ENCODE measurements at places on chromosomes 12 and 14.
A peak's percentile ranks its signal among the peaks of the same experiment; 100 is the strongest.

DNA sequence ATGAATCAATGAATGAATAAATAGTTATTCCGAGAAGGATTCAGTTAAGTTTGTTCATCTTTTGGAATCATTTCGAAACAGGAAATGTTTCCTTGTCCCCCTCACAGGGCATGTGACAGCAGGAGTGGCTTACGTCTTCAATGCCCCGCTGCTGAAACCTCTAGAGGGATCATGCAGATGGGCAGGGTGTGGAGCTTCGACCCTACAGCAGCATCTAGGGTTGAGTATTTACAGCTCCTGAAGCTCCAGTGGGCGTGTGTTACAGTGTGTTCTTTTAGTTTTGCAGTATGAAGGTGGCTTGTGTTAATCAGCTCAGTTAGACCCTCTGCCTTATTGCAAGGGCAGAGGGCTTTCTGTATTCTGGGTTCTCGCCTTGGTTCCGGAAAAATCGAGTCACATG lies 2.6 kb downstream of the NAV3 start:
- DNase-seq = no peak

- DNase-seq = no peak
These were observed 63.1 kb downstream of the TSPAN9 start for GRCh38 chr12:3140284-3140683.

GRCh38 chr12:70535896-70536374 lies 101.3 kb downstream of the PTPRB start:
- DNase-seq = peak; percentile 44

GRCh38 chr12:109804820-109805761 lies 28.1 kb downstream of the TRPV4 start:
- no peak for DNase-seq

DNA sequence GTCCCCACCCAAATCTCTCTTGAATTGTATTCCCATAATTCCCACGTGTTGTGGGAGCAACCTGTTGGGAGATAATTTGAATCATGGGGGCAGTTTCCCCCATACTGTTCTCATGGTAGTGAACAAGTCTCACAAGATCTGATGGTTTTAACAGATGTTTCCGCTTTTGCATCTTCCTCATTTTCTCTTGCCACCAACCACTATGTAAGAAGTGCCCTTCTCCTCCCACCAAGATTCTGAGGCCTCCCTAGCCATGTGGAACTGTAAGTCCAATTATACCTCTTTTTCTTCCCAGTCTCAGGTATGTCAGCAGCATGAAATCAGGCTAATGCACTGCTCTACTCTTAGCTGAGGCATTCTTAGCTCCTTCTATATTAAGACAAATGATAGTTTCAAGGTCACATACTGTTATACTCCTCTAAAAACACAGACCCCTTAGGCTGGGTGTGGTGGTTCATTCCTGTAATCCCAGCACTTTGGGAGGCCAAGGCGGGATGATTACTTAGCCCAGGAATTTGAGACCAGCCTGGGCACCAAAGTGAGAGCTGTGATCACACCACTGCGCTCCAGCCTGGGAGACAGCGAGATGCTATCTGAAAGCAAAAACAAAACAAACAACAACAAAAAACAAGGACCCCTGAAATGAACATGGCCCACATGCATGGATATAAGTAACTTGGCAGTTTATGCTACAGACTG lies 3.6 kb downstream of the SCAF11 start:
- no peak for DNase-seq

- no peak for DNase-seq
These were observed 48.6 kb downstream of the DRAM1 start for GRCh38 chr12:101925935-101926334.

GRCh38 chr14:83133981-83134645 lies 1600.5 kb upstream of the SEL1L start:
- DNase-seq = no peak

- DNase-seq = no peak
These were observed 73.7 kb upstream of the DBX2 start for GRCh38 chr12:45124485-45125155.

GRCh38 chr12:103774977-103775560 lies 66.0 kb downstream of the NT5DC3 start:
- DNase-seq = no peak

- no peak for DNase-seq
These were observed 21.4 kb upstream of the CKAP4 start for GRCh38 chr12:106269150-106269771.

DNA sequence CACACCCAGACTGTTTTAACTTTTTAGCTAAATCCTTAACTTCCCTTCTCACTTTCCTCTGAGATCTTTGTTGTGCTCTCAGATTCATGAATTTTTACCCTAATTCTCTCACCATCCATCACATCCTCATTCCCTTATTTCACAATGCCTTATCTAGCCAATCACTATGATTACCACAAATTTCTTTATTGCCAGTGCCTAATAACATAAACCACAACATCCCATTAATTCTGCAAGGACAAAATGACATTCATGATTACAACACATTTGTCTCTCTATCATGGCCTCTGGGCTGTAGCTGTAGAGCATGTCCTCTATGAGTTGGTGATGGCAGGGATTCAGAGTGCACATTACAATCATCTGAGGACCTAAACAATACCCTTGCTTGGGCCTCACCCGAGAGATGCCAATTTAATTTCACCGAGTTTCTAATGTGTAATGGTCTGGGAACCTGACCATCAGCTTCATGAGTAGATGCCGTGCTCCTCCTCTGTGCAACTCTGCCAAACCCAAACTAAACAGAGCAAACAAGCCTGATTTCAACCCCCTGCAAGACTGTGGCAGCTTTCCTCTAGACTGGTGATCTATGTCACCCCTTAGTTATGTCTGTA lies 99.3 kb downstream of the SPTSSA start:
- no peak for DNase-seq

- DNase-seq = no peak
These were observed 114.0 kb downstream of the PLEKHA5 start for GRCh38 chr12:19243551-19243950.

DNA sequence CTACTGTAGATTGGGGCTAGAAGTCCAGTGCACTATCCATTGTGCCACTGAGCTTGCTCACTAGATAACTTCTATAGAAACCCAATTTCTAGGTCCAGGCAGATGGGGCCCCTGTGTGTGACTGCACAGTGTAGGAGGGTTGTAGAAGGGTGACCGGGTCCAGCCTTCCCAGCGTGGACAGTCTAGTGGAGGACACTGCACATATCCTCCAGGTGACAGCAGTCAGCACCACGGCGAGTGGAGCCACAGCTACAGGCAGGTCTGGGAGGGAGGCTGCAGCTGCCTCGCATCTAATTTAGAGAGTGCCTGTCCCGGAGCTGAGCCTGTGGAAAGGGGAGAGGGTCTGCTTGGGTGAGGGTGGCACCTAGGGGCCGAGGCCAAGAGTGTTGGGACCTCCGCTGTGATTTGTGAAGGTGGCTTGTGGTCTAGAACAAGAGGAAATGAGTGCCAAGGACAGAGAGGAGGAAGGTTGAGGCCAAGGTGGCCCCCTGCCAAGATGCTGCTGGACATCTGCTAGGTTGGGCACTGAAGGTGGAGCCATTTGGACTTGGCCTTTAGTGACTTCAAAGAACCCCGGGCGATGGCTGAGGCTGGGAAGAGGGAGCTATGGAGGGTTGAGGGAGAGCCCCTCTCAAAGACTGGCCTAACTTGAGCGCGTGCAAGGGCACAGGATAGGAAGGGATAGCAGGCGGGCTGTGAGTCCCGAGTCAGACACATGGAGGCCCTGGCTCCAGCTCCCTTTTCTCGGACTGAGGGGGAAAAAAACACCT lies 46.0 kb upstream of the TRAF3 start:
- no peak for DNase-seq

DNA sequence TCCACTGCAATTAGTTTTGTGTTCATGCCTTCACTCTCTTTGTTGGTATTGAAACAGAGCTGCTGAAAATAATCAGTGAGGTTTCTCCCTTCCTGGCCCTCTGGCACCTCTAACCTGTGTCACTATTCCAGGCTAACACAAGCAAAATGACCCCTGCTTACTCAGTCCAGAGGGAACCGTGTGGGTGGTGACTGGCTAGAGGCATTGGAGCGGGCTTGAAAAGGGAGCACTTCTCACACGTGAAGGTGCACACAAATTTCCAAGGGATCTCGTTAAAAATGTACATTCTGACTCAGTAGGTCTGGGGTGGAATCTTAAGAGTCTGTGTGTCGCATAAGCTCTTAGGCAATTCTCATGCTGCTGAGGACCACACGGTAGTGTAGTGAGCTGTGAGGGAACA lies 1.3 kb upstream of the SLC24A4 start:
- DNase-seq = no peak

- peak; percentile 18 for DNase-seq
These were observed 598 bp downstream of the UBE2N start for GRCh38 chr12:93441081-93441616.

GRCh38 chr12:64173456-64173855 lies 48.6 kb downstream of the KICS2 start:
- DNase-seq = no peak

GRCh38 chr12:80411787-80412186 lies 32.2 kb upstream of the PTPRQ start:
- DNase-seq = no peak

- DNase-seq = no peak
These were observed 28.9 kb upstream of the EGLN3 start for GRCh38 chr14:33979613-33980276.

DNA sequence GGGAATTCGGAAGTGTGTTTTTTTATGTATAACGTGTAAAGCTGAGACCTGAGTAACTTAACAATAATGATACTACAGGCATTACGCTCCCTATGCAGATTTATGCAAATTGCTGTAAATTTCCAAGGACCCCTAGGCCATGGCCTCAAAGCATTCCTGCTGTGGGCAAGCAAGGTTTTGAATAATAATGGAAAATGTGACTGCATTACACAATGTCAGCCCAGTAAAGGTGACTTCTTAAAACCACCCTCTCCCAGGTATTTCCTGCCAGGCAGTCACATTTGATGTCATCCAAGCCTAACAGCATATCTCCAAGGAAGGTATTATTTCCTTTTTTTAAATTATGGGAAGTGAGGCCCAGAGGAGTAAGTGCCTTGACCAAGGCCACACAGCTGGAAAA lies 621.0 kb downstream of the BCL11B start:
- DNase-seq = no peak

DNA sequence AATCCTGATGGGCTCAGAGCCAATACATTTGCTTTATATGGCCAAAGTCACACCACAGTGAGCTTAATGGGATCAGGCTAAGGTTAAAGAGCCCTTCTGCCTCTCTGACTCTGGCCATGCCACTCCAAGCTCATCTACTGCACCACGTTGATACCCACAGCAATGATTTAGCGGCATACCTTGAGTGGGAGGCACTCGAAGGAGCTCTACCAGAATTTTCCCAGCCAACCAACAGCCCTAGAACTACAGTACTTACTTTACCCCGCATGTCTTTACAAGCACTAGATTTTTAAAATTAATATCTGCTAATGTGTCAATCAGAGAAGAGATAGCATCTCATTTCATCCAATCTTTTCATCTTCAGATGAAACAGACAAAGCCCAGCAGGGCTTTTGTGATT lies 300.5 kb downstream of the GRIN2B start:
- DNase-seq = no peak

- no peak for DNase-seq
These were observed 38.8 kb upstream of the ATF7IP start for GRCh38 chr12:14326699-14327098.

DNA sequence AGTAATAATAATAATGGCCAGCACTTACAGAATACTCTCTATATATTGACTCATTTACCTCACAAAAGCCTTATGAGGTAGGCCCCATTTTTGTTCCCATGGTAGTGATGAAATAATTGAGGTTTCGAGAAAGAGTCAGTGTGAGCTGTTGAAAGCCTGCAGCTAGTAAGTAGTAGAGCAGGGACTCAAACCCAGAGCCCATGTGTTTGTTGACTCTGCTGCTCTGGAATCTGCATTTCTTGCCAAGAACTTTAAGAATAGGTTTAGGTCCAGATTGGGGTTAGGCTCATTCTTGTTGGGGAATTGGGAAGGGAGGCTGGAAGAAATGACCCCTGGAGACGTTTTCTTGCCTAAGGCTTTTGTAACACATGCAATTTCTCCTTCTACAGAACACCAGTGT lies 27.9 kb downstream of the DYRK4 start:
- DNase-seq = no peak

GRCh38 chr12:106527356-106527755 lies 55.4 kb upstream of the RFX4 start:
- DNase-seq = no peak

GRCh38 chr14:72479461-72479931 lies 414.4 kb downstream of the DPF3 start:
- DNase-seq = no peak

- no peak for DNase-seq
These were observed 26.0 kb downstream of the DDHD1 start for GRCh38 chr14:53127151-53127550.

- peak; percentile 86 for DNase-seq
These were observed 25.0 kb upstream of the CIT start for GRCh38 chr12:119902084-119902509.

- no peak for DNase-seq
These were observed 291.9 kb downstream of the FUT8 start for GRCh38 chr14:65704437-65704836.

DNA sequence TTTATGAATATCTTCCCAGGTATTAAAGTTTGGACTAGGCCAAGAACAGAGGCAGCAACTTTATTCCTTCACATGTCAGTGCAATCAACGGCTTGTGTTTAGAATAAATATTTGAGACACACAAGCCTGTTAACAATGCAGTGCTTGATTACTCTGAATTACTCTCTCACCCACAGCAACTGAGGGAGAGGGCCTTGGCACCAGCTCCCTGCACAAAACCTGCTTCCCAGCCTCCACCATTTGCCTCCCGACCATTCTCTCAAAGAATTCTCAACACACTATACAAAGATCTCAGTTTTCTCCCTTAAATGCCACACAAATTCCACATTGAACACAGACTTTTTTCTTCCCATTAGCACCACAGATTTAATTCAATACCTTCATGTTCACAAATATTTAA lies 77.0 kb downstream of the STON2 start:
- DNase-seq = no peak

DNA sequence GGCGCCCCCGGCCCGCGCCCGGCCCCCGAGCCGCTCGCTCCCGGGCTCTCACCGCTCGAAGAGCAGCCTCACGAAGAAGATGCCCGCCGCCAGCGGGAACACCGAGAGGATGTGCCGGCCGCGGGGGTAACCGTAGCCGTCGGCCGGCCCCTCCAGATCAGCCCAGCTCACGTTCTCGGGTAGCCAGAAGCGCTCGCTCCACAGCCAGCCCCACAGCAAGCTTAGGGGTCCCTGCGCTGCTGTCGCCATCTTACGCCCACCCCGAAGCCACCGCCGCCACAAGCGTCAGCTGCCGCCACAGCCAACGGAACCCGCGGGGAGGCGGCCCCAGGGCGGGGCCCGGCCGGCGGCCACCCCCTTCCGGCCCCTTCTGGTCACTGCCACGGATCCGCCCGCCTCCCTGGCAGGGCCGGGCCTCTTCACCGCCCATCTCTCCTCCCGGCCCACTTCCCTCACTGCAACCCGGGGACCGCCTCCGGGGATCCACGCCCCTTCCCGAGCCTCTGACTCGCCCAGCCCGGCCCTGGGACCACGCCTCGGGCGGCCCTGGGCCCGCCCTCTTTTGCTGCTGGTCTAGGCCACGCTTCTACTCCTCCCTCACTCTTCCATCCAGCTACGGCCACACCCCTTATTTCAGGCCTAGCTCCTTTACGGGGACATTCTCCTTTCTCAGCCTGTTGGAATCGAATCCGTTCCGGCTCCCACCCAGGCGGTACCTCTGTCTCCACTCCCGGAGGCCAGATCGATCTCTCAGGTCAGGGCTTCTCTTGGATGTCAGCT lies at the start of gene CERS5:
Gene CERS5 (minus strand): TSS at position 321 of the 780 bp plus-strand sequence. CDS start 72 bp downstream, at position 249.
- peak; percentile 98 for DNase-seq

GRCh38 chr12:12792421-12792820 lies 7.0 kb downstream of the APOLD1 start:
- no peak for DNase-seq

Data from SW480 (cell line).